Activated naive CD4-positive, alpha-beta T cell treated with anti-CD3 and anti-CD28 coated beads, Interleukin-2, amount 10 ng/mL, durations not matched to agents 7 days and 5 days (primary cell): ENCODE measurements at places on chromosomes 6 and 20.

GRCh38 chr6:7566617-7567173, 23.3 kb upstream of the SNRNP48 start:
- no peak for DNase-seq

GRCh38 chr6:109690737-109691621, at the start of the genes AK9 and FIG4:
TSS of gene AK9 (minus strand) at chr6:109691202. CDS start at chr6:109675745, 15,457 bp downstream.
TSS of gene FIG4 (plus strand) at chr6:109691296. CDS start at chr6:109691436, 140 bp downstream.
- DNase-seq, result peak; percentile 93

GRCh38 chr20:63102721-63103375, 96.1 kb upstream of the BHLHE23 start:
- DNase-seq, result peak; percentile 76

- no peak for DNase-seq
These were observed 102.0 kb upstream of the LRFN2 start for GRCh38 chr6:40689185-40689584.

DNA sequence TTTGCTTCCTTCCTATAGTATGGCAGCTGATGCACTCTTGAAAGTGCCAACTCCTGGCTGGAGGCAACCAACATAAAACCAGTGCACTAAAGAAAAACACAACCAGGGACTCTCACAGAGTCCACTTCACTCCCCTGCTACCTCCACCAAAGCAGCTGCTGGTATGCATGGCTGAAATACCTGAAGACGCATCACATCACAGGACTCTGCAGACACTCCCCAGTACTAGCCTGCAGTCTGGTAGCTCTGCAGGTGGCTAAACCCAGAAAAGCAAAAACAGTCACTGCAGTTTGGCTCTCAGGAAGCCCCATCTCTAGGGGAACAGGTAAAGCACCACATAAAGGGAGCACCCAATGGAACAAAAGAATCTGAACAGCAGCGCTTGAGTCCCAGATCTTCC, 473.0 kb upstream of the SPTLC3 start:
- DNase-seq, result no peak

DNA sequence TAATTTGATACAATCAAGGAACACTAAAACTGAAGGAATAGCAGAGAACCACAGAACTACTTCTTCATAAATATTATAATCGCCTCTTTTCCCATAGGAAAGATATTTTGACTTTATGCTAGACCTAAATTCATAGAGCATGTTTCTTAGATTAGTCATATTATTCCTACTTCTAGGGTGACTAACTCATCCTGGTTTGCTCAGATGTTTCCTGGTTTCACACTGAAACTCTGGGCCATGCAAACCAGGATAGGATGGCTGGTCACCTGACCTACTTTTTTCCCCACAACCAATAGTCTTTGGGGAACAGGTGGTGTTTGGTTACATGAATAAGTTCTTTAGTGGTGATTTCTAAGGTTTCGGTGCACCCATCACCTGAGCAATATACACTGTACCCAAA, 42.8 kb downstream of the MMS22L start:
- DNase-seq, result no peak

- no peak for DNase-seq
These were observed 364.0 kb upstream of the ARID1B start for GRCh38 chr6:156413154-156413553.

DNA sequence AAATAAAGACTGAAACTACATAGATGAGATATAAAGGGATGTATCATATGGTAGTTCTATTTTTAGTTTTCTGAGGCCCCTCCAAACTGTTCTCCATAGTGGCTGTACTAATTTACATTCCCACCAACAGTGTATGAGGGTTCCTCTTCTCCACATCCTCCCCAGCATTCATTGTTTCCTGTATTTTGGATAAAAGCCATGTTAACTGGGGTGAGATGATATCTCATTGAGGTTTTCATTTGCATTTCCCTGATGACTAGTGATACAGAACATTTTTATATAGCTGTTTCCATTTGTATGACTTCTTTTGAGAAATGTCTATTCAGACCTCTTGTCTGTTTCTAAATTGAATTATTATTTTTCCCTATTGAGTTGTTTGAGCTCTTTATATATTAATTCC, 229.3 kb downstream of the RFPL4B start:
- DNase-seq, result no peak

- DNase-seq, result peak; percentile 81
These were observed 108.4 kb upstream of the PRSS16 start for GRCh38 chr6:27138837-27139755.

DNA sequence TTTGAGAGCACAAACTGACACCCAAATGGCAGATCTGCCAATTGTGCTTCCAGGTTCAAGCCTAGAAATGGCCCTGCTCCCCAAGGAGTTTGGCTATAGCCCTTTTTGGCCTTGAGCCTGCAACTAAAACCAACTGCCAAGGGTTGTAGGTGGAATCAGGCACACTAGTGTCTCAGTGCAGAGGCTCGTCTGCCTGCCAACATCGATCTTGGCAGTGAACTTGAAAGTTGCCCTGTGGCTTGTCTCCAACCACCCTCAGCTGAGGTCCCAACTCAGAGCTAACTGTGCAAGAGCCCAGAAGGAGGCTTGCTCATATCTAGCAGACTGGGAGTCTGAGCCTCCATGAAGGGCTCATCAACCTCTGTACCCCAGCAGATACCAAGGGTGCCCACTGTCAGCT, 92.7 kb upstream of the GLP1R start:
- DNase-seq, result no peak

- DNase-seq, result no peak
These were observed 196.9 kb downstream of the AKAP7 start for GRCh38 chr6:131331873-131332781.

- no peak for DNase-seq
These were observed 2.8 kb downstream of the CLIC5 start for GRCh38 chr6:46012834-46013233.

DNA sequence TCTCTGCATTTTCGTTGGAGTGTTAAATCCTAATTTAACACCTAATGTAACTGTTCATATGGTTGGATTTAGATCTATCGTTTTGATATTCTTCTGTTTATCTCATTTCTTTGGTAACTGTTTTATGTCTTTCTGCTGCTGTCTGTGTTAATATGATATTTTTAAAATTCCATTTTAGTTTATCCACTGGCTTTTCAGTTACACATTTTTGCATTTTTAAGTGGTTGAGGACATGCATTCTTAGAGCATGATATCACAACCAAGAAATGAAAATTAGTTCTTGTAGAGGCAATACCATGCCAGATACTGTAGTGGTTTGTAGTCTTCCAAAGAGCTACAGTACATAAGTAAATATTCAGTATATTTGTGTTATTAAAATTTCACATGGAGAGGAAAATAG, 58.6 kb downstream of the LIN28B start:
- DNase-seq, result no peak

DNA sequence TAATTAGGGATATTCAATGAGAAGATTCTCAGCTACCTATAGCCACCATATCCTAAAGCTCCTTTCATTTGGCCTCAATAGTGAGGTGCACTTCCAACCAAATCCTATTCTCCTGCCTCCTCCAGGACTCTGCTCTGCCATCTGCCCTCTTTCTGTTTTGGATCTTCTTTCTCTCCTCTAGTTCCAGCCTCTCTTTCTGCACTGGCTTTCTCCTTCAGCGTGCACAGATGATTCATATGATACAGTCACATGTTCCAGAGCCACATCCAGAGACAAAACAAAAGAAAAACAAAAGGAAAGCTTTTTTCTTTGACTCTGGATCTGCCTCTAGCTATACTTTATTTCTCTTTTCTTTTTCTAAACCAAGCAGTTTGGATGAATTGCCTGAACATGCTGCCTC, 531.9 kb upstream of the MAN1A1 start:
- DNase-seq, result no peak

GRCh38 chr20:35699957-35700624, 886 bp downstream of the ROMO1 start:
- no peak for DNase-seq

GRCh38 chr20:63009045-63009961, 2.5 kb upstream of the BHLHE23 start:
- DNase-seq, result peak; percentile 88

DNA sequence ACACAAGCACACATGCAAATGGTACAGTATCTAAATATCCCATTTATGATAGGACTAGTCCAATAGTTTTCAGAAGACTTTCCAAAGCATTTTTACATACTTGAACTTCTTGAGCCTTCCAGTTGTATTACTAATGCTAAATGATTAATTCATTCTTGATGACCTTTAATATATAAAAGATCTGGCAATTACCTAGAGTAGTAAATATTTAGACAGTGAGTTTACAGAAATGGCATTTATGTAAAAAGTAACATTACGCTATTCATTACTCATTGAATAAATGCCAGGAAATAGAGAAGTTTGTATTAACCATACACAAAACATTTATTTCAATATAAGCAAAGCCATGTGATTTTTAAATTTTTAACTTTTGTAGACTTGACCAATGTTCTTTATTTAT, 158.8 kb downstream of the DST start:
- no peak for DNase-seq

- DNase-seq, result no peak
These were observed 47.5 kb upstream of the CD93 start for GRCh38 chr20:23133560-23133998.

DNA sequence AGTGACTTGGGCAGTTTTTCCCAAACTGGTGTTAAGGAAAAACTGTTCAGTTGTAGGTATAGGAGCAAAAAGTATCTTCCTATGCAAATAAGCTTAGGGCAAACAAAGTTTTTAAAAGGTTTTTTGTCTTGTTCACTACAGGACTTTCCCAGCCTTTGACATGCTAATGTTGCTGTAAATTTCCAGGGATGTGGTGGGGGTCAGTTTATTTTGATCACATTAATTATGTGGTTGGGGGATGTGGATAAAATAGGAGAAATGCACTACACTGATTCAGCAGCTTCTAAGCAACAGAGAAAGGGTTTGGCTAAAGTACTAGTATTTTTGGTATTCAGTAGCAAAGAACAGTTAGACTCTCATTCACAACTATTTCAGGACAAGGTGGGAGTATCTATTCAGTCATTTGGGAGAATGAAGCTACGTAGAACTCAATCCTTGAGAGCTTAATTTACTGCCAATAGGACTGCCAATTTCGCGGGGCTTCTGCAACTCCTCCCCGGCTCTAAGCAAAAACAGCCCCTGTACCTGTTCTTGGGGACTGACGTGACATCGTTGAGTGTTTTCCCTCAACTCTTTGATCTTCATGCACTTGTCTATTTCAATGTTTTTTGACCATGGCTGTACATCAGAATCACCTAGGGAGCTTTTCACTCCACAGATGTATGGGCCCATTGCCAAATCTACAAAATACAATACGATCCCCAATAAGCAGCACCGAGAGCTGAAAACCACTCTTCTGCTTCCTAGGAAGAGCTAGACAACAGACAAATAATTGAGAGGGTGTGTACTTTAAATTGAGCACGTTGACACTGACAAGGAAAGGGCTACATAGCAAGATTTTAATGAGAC, 94.8 kb upstream of the NHSL1 start:
- DNase-seq, result no peak

DNA sequence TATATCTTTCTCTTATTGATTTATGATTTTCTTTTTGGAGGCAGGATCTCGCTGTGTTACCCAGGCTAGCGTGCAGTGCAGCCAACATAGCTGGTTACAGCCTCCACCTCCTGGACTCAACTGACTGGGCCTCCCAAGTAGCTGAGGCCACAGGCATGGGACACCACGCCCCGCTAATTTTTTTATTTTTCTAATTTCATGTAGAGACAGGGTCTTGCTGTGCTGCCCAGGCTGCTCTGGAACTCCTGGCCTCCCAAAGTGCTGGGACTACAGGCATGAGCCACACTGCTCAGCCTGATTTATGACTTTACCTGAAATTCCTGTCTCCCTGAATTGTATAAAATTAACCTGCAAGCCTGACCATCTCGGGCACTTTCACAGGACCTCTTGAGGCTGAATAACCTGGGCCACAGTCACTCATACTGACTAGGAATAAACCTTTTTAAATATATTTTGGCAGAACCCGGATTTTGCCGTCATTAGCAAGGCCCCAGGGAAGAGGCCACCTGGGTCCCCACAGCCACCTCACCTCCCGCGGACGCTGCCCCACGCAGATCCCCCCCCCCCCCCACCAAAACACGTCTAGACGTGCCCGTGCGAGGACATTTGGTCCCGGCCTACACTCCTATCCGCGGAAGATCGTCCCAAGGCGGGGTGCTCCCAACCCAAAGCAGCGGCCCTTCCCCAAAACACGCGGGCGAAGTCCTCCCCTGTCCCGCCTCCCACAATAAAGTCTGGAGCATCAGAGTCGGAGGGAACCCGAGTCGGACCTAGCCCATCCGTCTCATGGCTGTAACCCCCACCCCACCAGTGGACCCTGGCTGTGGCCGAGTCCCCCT, 902 bp downstream of the ZNF337 start:
- peak; percentile 39 for DNase-seq

GRCh38 chr6:32855467-32856174, 1.6 kb downstream of the PSMB9 start:
- no peak for DNase-seq

GRCh38 chr20:986733-987355, 15.3 kb downstream of the RSPO4 start:
- no peak for DNase-seq

DNA sequence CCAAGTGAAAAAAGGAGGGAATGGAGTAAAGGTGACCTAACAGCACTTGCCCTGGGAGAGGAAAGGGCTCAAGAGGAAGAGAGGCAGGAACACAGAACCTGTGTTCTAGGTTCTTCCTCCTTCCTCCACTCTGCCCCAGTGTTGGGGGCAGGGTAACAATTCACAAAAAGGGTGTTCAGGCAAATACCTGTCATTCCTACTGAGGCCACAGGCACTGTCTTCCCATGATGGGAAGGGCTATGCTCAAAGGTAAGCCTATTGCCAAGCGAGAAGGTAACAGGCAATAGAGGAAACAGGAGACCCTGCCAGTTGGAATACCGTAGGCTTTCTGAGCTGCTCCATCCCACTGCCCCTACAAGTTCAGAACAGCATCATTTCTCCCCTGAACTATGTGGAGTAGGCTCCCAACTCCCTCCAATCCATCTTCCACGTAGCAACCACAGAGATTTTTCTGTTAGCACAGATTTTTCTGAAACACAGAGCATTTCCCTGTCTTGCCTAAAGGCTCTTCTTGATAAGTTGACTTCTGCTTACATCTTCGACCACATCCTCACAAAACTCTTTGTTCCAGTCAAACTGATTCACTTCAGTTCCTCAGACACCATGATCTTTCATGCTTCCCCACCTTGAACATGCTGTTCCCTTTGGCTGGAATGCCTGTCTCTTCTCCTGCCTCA, 2.7 kb downstream of the AGPAT1 start:
- no peak for DNase-seq

GRCh38 chr6:28490205-28490890, 25.2 kb downstream of the GPX6 start:
- no peak for DNase-seq

- DNase-seq, result no peak
These were observed 21.9 kb upstream of the CD2AP start for GRCh38 chr6:47455533-47456209.
